Activated CD4-positive, alpha-beta T cell treated with anti-CD3 and anti-CD28 coated beads for 24 hours (primary cell): ENCODE measurements at places on chromosomes 11 and 22.

DNA sequence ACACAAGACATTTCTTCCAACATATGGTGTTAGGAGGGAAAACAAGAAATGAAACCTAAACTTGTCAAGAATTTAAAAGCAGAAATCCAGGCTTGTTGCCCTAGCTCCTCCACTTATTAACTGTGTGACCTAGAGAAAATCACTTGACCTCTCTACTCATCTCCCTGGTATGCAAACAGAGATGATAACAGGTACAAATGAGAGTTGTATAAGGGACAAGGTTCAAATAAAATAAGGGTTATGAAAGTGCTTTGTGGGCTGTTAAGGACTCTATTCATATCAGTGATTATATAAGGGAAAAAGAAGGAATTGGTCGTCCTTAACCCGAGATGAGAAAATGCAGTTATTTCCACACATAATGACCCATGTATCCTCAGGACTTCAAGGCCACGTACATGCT is 372.7 kb upstream of the TENM4 start:
- no peak for DNase-seq

- no peak for DNase-seq
These were observed 99.2 kb downstream of the C11orf65 start for GRCh38 chr11:108368134-108368533.

- no peak for DNase-seq
These were observed 69.1 kb downstream of the C11orf87 start for GRCh38 chr11:109490953-109491635.

GRCh38 chr11:60952742-60953170 is 780 bp upstream of the SLC15A3 start:
- no peak for DNase-seq

DNA sequence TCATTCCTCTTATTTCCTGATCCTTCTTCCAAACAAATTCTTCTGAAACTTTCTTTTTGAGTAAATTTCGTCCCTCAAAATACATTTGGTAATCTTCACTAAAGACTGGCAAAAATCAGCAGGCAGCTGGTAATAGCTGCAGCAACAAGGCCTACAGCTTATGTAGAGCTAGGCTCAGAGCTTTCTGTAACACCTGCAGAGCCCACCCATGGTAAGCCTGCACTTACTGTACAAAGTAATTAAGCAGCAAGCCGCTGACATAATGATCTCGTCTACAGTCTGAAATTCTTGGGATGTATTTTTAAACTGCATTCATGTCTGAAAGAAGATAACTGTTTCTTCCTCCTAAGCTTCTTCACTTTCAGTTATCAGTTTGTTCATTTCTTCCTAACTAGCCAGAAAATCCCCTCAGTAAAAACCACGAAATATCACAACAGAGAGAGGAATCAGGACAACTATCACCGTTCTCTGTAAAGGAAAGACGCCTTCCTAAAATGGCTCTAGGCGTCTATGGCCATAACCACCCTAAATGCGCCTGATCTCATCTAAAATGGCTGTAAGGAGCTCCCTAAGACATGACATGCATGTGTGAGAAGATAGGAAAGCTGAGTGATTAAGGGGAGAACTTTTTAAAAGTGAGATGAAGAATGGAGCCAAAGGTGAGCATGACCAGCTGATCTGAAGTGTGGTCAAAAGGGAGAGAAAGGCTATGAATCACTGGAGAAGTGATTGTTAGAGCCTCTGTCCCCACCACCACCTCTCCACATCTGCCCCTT is 56.2 kb downstream of the DENND5A start:
- DNase-seq = no peak

DNA sequence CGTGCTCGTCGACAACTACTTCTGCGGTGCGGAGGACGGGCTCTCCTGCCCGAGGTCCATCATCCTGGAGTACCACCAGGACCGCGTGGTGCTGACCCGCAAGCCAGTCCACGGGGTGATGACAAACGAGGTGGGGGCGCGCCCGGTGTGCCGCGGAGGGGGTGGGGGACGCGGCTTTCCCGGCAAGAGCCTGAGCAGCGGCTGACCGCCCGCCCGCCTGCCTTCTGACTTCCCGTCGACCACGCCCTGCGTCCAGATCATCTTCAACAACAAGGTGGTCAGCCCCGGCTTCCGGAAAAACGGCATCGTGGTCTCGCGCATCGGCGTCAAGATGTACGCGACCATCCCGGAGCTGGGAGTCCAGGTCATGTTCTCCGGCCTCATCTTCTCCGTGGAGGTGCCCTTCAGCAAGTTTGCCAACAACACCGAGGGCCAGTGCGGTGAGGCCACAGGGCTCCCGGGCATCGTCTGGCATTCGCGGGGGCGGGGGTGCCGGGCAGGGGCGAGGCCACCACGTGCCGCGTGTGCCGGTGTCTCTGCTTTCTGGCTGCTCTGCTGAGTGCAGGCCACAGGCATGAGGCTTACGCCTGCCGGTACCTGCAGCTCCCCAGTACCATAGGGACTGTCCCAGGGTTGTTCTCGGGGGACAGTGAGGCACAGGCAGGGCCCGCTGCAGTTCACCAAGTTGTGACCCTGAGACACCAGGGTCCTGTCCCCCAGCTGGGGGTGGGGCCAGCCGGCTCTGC is 28.5 kb upstream of the MUC5B start:
- no peak for DNase-seq

DNA sequence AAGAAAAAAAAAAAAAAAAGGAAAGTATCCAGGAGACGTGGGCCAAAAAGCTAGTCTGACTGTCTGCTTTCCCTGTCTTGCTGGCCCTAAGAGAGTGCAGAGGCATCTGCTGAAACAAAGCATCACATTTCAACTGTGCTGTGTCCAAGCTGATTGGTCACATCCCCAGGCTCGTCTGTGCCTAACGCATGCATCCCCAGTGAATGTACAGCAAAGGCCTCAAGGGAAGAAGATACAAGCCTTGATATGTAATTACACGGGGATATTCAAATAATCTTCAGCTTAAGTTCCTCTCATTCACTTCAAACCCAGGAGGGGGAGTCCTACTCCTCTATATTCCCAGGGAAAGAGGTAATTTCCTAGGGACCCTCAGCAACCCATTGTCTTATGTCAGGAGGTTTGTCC is 5.4 kb upstream of the SORL1 start:
- no peak for DNase-seq

- no peak for DNase-seq
These were observed 22.5 kb downstream of the VSIG10L2 start for GRCh38 chr11:125968354-125968753.

GRCh38 chr22:34214372-34214771 is 294.1 kb upstream of the LARGE1 start:
- DNase-seq = no peak

- no peak for DNase-seq
These were observed 14.9 kb downstream of the KBTBD3 start for GRCh38 chr11:106061954-106062949.

DNA sequence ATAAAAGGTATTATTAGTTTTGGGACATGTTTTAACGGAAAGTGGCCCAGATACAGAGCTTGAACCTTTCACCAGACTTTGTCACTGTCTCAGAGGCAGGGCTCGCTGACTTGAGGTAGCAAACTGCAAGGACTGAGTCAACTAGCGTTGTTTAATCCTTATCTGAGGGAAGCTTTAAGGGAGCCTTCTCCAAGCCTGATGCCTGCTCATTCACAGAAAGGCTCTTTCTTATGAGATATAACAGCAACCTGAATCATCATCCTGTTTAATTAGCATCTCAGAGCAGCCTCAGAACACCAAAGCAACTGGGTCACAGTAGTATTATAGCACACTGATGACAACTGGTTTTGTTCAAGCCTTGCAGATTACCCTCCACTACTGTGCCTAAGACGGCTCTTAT is 54.2 kb upstream of the CYP2D6 start:
- DNase-seq = no peak

- DNase-seq = no peak
These were observed 31.4 kb downstream of the ZC3H12C start for GRCh38 chr11:110124605-110125004.

DNA sequence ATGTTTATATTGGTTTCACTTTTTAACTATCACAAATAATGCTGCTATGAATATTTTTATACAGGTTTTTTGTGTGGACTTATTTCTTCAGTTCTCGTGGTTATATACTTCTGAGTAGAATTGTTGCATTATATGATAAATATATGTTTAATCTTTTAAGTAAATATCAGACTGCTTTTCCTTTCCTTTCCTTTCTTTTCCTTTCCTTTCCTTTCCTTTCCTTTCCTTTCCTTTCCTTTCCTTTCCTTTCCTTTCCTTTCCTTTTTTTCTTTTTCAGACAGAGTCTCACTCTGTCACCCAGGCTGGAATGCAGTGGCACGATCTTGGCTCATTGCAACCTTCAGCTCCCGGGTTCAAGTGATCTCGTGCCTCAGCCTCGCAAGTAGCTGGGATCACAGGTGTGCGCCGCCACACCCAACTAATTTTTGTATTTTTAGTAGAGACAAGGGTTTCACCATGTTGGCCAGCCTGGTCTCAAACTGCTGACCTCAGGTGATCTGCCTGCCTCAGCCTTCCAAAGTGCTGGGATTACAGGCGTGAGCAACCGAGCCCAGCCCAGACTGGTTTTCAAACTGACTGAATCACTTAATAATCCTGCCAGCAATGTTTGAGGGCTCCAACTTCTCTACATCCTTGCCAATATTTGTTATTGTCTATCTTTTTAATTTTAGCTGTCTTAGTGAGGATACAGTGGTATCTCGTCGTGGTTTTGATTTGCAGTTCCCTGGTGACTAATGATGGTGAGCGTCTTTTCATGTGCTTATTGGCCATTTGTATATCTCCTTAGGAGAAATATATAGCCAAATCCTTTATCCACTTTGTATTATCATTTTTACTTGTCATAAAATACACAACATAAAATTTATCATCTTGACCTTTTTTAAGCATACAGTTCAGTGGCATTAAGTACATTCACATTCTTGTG is 21.9 kb downstream of the HTR3B start:
- no peak for DNase-seq

DNA sequence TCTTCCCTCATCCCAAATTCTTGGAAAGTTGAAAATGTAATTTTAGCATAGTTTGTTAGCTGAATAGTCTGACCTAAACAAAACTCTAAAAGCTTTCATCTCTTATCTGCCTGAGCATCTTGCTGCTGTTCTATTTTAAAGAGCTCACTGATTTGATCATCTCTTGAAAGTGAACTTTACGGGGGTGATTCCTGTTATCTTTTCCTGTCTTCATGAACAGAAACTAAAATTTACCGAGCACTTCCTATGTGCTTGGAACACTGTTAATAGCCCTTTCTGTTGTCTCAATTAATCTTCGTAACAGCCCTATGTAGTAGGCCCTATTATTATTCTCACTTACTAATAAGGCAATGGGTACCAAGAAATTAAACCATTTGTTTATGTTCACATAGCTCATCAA is 12.3 kb downstream of the AMOTL1 start:
- DNase-seq = no peak

- no peak for DNase-seq
These were observed 111.3 kb downstream of the SLC17A6 start for GRCh38 chr11:22449441-22449840.

GRCh38 chr11:116721988-116722387 is 50.8 kb downstream of the BUD13 start:
- DNase-seq = no peak

DNA sequence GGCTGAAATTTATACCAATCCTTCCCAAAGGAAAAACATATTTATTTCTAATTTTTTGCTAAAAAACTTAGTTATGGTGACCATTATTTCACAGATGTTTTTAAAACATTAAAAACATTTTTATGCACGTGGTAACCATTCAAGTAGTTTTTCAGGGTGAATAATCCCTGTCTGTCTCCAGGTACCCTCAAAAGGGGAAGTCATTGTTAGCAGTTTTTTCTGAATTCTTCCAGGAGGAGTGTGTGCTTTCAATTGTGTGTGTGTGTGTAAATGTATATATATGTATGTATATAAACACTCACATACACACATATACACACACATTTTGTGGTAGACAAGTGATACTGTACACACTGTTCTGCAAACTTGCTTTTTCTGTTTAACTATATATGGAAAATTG is 43.9 kb downstream of the MIAT start:
- DNase-seq = no peak

- DNase-seq = no peak
These were observed 59.6 kb upstream of the EMID1 start for GRCh38 chr22:29146091-29146560.

GRCh38 chr11:122696662-122697061 is 41.1 kb downstream of the UBASH3B start:
- peak; percentile 47 for DNase-seq

GRCh38 chr11:94400050-94400449 is 1.2 kb downstream of the GPR83 start:
- no peak for DNase-seq

DNA sequence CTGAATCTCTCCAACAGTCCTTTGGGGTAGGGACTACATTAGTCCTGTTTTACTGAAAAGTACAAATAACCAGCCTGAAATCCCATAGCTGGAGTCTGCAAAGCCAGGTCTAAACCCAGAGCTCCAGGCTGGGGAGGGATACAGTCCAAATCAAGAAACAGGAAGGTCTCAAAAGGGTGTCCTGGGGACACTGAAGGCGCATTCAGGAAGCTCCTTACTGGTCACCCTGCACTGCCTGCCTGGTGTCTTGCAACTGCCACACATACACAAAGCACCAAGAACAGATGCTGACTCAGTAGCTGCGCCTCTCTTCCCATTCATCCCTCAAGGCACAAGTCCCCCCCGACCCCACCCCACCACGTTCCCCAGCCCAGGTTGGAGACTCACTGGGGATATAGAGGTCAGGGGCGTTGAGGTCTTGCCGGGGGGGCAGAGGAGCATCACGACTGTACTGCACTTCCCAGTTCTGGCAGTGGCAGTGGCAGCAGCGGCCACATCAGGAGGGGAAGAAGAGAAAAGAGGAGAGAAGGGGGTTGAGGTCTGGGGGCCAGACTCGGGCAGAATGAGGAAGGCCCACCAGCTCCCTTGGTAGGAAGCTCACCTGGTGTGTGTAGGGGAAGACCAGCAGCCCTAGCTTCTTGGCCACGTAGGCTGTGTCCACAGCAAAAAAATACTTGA is 1.6 kb downstream of the YIF1A start:
- DNase-seq = no peak

GRCh38 chr22:44567846-44568493 is 69.9 kb upstream of the RTL6 start:
- DNase-seq = peak; percentile 15

- no peak for DNase-seq
These were observed 161.4 kb downstream of the AASDHPPT start for GRCh38 chr11:106238704-106239360.

- DNase-seq = no peak
These were observed 642 bp upstream of the PIK3C2A start for GRCh38 chr11:17208257-17208999.

DNA sequence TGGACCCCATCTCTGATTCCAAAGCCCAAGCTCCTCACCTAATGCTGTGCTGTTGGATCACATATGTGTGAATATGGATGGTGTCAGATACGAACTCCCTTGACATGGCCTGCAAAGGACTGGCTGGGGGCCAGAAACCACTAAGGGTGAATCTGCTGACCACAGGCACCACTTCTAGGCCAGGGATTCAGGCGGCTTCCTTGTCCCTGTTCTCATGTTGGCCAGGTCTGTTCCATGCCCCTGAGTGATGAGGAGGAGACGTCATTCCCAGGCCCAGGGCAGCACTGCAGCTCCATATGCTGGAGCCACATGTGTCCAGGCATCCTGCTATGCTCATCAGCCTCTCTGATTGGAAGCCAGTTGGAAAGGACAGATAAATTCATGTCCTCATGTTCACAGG is 130.0 kb upstream of the BDNF start:
- no peak for DNase-seq
